ENCODE measurements at places on chromosomes 7 and 10.

DNA sequence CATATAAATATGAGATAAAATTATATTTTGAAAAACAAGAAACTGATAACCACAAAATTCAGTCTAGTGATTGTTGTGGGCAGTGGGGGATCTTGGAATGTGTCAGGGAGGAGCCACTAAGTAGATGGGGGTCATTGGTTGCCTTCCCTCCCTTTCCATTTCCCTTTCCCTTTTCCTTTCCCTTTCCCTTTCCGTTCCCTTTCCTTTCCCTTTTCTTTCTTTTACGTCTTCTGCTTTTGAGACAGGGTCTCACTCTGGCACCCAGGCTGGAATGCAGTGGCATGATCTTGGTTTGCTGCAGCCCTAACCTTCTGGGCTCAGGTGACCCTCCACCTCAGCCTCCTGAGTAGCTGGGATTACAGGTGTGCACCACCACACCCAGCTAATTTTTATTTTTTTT, 51.0 kb downstream of the DYNC2I1 start:
- DNase-seq: no peak

DNA sequence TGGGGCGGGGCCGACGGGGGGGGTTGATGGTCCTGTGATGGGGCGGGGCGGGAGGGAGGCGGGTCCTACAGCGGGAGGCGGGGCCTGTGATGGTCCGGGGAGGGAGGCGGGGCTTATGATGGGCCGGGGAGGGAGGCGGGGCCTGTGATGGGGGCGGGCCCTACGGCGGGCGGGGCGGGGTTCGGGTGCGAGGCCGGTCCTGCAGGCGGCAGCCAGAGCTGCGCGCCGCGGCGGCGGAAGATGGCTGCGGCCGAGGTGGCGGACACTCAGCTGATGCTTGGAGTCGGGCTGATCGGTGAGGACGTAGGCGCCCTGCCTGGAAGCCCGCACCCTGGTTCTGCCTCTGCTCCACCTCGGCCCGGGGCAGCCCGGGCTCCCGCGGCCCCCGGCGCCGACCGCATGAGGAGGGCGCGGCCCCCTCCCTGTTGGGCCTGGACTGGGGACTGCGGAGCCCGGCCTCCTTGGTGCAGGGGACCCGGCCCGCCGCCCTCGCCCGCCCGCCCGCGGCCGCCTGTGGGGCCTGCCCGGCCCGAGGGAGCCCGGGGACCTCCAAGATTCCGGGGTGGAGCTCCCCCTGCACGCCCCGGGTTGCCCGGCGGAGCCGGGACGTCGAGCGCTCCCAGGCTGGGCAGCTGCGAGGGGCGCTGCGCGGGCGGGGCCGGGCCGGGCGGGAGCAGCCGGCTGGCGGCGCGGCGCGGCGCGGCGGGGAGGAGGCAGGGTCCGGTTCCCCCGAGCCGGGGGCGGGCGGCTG, at the start of gene DENND10:
Gene DENND10 (plus strand): TSS at position 211 of the 751 bp plus-strand sequence. CDS start 30 bp downstream, at position 241.
- no peak for DNase-seq

DNA sequence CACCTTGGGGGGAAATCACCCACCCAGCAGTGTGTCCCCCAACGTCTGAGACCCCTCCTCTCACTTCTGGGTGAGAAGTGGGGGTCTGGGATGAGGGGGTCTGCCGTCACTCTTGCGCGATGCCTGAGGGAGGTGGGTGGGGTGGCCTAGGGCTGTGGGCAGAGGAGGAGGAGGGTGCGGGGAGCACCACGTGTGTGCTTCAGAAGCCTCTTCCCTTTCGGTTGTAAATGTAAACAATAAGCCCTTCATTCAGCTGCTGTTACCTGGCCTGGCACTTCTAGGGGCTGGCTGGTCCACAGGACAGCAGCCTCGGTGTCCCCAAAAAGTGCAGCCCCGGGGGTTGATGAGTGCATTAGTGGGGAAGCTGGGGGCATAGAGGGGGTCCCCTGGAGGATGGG, 1.3 kb downstream of the CLIP2 start:
- no peak for DNase-seq

DNA sequence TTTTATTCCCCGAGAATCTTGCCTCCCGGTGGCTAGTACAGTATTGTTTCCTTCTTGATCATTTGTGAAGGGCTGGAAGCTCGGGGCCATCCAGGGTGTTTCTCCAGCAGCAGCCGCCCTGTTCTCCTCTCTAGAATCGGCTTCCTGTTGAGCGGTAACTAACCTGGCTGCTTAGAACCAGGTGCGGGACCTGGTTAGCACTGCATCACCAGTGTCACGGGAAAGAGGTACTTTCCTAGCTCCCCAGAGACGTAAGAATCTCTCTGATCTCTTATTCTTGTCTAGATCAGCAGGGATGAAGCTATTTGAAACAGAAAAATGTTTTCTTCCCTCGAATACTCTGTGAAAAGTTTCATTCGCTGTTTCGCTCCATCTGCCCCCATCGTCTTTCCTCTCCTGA, 239.2 kb downstream of the CELF2 start:
- DNase-seq: no peak

- DNase-seq: peak; percentile 71
These were observed 1.7 kb downstream of the SFXN3 start for GRCh38 chr10:101032637-101033224.

DNA sequence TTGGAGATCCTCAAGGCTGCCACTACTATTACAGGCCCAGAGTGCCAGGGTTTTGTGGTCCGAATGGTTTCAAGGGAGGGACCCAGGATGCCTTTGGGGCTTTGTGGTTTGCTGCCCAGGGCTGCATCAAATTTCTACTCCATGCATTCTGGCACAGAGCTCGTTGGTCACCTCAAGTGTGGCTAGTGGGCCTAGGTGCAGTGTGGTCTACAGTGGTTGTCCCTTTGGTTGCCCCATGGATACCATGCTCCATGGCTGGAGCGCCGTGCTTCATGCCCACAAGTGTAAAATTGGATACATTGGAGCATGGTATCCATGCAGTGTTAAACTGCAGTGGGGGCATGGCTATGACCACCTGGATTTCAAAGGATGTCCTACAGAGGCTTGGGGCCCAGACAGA, 5.4 kb upstream of the PRF1 start:
- no peak for DNase-seq
